ENCODE measurements at places on chromosomes 16 and 17.

GRCh38 chr16:66846831-66847230 lies 2.6 kb downstream of the CA7 start:
- no peak for DNase-seq

GRCh38 chr16:19130852-19131824 lies 17.4 kb downstream of the ITPRIPL2 start:
- DNase-seq, result no peak

DNA sequence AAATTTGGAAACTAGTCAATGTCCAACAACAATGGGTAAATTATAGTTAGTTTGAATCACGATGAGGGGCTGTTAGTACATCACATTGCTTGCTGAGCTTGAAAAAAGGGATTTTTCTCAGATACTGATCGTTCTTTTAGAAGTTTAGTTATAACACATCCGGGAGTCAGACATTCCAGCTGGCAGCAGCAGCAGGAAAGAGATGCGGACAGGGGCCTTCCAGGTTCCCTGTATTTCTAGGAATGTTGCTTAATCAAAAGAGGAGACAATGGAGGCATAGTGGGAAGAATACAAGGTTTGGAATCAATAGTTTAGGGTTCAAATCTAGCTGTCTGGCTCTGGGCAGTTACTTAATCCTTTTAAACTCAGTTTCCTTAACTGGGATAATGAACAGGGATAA lies 27.8 kb downstream of the CDK5R1 start:
- no peak for DNase-seq

GRCh38 chr17:44847586-44847985 lies at the start of gene HIGD1B:
TSS of gene HIGD1B (plus strand) at chr17:44847883. CDS start at chr17:44848153, 270 bp downstream.
- DNase-seq, result no peak

GRCh38 chr16:11783319-11784037 lies 13.6 kb downstream of the ZC3H7A start:
- DNase-seq, result no peak

GRCh38 chr17:35715416-35715815 lies 16.0 kb upstream of the RASL10B start:
- no peak for DNase-seq

GRCh38 chr16:48430890-48431289 lies 45.7 kb upstream of the SIAH1 start:
- no peak for DNase-seq

DNA sequence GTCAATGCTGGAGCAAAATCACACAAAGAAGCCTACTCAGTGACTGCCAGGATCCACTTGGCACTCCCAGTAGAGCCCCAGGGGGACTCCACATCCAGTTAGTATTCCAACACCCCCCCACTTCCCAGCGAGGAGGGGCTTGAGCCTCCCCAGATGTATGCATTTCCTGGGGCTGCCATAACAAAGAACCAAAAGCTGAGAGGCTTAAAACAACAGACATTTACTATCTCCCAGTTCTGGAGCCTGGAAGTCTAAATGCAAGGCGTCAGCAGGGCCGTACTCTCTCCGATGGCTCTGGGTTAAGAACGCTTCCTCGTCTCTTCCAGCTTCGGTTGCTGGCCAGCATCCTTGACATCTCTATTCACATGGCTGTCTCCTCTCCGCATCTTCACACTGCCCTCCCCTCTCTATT lies 23.0 kb upstream of the GNA13 start:
- DNase-seq, result no peak

DNA sequence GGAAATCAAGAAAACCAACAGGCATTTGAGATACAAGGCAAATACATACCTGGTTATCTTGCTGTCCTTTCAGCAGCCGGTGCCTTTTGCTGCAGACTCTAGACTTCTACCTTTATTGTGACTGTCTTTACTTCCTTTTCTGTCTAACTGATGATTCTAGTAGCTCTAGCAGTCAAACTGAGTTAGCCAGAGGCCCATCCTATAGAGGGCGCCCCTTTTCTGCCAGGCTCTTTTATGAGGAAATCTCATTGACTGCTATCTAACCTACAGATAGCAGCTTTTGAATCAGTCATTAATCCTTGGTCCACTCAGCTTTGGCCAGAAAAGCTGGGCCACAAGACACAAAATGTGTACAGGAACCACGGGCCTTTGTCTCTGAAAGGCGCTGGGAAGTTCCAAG lies 87.5 kb upstream of the WSB1 start:
- no peak for DNase-seq

DNA sequence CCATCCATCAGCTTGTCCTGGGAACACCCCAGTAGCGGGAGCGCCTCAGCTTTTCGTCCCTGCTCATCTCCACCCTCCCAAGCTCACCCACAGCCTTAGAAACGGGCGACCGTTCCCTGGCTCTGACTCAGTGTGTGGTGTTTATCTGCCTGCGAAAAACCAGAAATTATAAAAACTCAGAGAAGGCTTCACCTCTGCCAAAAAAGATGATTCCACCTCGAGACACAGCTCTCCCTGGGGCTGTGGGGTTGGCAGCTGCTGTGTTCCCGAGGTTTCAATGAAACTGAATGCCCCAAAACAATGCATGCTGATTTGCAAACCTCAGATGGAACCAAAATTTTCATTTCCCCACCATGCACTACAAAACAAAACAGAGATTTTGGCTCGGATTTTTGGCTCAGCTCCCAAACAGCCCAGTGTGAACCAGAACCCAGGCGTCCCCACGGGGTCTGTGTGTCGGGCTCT lies 62.4 kb upstream of the MED9 start:
- no peak for DNase-seq

DNA sequence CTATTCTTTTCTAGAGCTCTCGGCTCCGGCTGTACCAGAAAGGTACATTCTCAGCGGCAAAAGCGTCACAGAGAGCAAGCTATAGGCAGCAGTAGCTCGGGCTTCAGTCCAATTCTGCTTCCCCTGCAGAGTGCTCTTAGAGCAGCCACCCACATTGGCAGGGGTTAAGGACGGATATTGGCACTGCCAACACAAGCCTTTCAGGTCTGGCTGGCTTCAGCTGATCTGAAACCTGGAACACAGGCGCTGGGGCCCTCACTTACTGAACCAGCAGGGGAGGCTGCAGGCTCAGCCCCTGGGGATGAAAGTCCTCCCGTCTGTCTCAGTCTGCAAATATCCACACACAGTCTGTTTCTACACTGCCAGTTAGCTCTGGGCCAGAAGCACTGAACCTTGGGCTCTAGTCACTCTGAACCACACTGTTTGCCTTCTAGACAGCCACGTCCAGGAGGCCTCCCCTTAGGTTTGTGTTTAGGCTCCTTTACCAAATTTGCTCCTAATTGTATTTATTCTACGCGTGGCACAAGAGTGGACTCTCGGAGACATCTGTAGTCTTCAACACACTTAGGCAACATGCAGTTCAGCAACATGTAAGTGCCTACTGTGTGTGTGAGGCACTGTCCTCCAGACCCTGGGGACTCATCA lies 40.1 kb downstream of the HIC1 start:
- DNase-seq, result no peak

DNA sequence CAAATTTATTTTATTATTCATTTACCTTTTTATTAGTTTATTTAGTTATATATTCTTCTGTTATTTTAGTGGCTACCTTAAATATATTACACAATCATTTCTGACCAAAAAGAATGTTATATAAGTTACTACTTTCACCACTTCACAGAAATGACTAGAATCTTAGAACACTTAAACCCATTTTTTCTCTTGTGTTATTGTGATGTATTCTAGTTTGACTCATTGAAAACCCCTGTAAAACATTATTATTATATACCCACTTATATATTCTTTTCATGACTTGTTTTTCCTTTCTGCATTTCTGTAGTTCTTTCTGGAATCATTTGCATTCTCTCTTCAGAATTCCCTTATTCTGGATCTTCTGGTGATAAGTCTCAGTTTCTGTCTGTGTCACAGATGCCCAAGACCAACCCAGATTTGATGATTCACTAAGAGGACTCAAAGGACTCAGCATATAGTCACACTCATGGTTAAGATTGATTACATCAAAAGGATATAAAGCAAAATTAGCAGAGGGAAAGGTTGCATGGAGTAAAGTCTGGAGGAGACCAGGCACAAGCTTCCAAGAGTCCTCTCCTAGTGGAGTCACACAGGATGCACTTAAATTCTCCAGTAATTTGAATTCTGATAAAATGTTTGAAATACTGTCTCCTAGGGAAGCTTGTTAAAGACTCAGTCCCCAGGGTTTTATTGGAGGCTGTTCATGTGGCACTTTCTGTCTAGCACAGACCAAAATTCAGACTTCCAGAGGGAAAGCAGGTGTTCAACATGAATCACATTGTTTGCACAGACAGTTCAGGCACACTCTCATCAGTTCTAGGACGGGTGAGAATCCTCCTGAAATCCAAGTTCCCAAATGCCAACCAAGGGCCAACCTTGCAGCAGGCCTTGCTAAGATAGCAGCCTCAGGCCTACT lies 7.7 kb downstream of the GINS3 start:
- no peak for DNase-seq

DNA sequence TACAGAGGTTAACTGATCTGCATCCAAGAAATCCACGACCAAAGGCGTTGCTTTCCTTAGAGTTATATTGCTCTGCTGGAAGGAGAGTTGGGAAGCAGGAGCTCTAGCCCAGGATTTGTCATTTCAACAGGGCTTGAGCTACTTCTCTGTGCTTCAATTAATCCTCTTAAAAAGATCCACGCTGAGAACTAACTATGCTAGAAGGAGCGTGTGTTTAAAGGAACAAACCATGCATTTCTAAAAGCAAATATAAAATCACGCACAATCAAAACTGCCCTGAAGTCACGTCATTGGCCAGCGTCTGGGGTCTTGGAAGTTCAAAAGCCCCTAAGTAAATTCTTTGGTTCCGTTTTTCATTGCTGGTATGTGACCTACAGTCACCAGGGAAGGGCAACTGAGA lies 1.1 kb downstream of the ARL6IP1 start:
- no peak for DNase-seq

DNA sequence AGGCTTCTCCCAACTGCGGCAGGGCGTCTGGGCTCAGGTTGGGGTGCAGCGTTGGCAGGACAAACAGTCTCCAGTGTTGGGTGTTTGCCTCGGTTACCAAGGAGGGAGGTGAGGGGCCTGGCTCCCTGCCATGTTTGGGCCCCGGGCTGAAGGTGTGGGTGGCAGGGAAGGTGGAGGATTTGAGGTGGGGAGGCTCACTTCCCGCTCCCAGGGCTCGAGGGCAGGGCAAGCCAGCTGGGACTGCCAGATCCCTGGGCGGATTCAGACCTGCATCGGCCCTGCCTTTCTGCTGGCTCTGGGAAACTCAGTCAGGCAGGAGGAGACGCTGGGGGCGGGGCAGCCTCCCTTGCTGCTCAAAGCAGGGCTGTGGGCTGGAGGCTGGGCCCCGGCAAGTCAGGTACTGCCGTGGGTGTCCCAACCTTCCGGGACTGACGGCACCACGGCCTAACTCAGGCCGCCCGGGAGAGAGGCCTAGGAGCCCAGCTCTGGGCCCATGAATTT lies 31.3 kb upstream of the KRT17 start:
- no peak for DNase-seq

GRCh38 chr16:50021544-50021943 lies 3.5 kb upstream of the CNEP1R1 start:
- no peak for DNase-seq

DNA sequence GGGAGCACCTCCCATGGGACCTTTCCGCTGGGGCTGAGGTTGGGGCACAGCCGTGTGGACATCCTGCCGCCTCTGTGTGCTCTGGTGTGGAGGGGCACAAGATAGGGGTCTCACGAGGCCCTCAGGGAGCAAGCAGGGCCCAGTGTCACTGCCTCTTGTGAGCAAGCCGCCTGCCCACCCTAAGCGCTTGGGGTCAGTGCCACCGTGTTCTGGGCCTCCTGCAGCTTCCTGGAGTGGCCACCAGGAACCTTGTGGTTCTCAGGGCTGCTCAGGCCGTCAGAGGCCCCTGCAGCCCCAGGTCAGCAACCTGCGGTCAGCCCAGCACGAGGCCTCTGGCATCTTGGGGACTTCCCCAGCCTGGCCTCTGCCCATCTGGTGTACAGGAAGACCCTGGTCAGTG lies 13.6 kb upstream of the CAPN15 start:
- DNase-seq, result no peak

- DNase-seq, result no peak
These were observed 17.1 kb downstream of the CD300LF start for GRCh38 chr17:74695629-74696028.

DNA sequence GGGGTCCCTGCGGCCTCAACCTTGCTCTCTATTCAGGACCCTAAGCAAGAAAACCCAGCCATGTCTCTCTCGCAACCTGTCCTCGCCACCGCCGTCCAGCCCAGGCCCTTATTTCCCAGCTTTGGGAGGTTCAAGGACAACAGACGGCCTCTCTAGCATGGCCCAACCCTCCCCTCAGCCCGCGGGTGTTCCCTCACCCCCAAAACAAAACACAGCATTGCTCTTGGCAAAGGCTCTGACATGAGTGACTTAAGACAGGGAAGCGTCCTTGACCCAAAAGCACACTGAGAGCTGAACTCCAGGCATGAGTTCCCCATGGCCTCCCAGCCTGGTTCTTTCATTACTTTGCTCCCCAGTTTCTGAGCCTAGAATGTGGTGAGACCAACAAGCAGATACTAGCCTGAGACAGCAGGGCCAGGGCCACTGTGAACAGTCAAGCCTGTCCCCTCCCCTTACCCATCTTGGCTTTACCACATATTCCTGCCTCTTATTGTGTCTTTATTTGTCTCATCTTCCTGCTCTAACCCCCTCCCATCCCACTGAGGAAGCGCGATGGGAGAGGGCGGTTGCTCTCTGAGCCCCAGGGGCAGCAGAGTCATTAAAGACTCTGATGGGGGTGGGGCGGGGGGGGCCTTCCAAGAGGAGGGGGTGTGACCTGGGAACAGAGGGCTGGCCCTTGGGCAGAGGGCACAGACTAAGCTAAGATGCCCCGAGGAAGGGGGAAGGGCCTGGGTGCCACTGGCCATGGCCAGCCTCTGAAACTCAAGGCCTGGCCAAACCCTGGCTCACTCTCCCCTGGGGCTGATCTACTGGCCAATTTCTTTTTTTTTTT lies 11.8 kb downstream of the SREBF1 start:
- DNase-seq, result no peak

GRCh38 chr16:27671410-27671809 lies 121.5 kb downstream of the KATNIP start:
- no peak for DNase-seq

- no peak for DNase-seq
These were observed 243 bp downstream of the RND2 start for GRCh38 chr17:43025290-43025657.

- no peak for DNase-seq
These were observed 335.5 kb upstream of the ZFHX3 start for GRCh38 chr16:73383195-73383987.

All from stimulated activated CD4-positive, alpha-beta T cell treated with anti-CD3 and anti-CD28 coated beads, Interleukin-12 subunit alpha, Interleukin-12 subunit beta, amount 100 ng/mL, for 24 hours (primary cell).